Hypothalamus (tissue), 51 donors: ENCODE measurements at places on chromosomes 4 and X.

DNA sequence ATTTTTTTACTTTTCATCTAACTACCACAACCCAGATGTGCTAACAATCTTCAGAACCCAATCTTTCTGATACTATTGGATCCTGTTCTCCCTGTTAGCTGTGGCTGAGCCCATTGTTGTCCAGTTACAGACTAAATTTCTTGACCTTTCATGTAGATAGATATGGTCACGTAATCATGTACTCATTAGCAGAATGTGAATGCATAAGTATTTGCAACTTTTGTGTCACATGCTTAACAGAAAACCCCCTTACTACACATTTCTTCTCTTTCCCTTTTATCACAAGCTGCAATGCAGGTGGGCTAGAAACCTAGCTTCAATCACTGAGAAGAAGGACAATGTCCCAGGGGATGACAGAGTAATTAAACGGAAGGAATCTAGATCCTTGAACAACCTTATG is 13.1 kb upstream of the FAM13A start:
- no peak for DNase-seq

- DNase-seq, result no peak
These were observed 249.2 kb downstream of the TENM3 start for GRCh38 chr4:182492423-182492822.

DNA sequence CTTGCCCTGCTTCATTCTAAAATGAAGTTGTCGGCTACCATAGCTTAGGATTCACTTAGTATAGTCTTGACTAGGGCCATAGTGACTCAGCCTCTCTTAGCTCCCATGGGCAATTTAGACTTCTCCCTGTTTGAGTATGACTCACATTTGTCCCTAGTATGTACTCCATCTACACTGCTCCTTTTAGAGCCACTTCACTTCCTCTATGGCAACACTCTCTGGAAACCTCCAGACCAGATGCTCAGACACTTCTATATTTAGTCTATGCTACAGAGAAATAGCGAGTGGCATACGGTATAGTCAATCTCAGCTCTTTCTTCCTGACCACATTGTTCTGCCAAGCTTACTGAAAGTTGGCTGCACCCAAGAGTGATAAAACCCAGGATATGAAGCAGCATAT is 11.2 kb downstream of the MEPE start:
- no peak for DNase-seq

DNA sequence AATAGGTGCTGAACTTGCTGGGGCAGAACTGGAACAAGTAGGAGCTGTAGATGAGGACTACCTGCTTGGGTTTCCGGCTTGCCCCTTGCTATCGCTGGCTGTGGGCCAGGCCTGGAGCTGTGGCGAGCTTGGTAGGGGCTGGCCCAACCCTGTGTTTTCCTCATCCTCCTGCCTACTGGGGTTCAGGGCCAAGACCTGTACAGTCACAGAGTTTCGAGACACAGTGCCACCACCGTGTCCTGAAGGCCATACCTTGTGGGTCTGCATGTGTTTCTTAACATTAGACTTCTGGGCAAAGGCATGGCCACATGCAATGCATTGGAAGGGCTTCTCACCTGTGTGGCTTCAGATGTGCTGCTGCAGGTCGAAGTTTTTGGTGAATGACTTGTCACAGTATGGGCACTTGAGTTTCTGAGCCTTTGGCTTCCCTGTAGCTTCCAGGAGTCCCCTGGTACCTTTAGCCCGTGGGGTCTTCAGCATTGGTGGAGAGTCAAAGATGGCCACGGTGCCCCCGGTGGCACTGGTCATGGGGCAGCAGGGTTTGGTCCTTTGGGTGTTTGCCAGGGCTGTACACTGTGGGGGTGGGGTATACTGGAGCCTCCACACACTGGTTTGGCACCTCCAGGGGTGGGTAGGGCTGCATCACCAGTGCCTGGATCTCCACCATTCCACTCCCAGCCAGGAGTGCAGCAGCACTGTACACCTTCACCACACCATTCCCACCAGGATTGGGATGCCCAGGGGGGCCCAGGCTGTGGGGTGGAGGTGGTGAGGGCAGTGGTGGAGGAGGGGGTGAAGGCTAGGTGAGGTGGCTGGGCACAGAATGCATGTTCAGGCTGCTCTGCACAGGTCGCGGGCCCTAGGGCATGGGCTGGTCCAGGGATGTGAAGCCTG is 52.1 kb downstream of the CFAP299 start:
- no peak for DNase-seq

GRCh38 chr4:131388277-131388676 is 1760.8 kb upstream of the PCDH10 start:
- no peak for DNase-seq

DNA sequence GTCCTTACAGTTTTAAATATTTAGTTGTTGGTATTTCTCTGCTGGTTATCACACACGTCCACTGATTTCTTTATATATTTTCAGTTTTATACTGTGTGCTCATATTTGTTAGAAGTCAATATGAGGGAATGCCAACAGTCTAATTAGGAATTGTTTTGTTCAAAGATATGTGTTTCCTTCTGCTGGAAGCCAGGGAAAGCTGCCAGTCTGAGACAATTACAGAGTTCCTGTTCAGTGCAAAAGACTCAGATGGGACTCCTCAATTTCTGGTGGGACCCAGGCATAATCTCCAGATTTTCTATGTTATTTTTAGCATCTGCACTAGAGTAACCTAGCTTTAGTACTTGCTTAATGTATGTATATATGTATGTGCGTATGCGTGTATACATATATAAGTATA is 486.0 kb downstream of the GRID2 start:
- no peak for DNase-seq

GRCh38 chrX:154738011-154738738 is 12.7 kb downstream of the GAB3 start:
- DNase-seq, result no peak

- no peak for DNase-seq
These were observed 10.9 kb downstream of the AKAP17A start for GRCh38 chrX:1602299-1602698.

- DNase-seq, result no peak
These were observed 114.6 kb downstream of the RBM47 start for GRCh38 chr4:40515037-40515397.

DNA sequence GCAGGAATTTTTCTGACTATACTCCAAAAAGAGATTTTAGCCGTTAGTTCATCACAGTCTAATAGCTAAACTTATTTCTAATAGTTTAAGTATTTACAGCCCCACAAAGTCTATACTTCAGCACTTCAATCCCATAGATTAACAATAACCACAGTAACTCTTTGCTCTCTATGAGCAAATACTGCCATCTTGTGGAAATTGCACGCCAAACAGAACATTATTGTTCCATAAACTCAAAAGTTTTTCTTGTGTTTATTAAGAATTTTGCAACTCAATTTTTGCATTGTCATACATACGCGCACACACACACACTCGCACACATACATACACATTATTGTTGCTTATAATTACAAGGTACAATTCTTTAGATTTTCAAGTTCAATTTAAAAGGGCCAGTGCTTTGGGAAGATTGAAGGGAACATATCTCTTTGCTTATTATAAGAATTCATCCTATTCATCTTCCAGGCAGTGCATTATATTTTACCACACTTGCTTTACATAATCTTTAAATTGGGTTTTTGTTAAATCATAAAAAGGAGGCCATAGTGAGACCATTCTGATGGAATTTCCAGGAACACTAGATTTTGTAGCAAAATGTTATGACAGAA is 63.8 kb upstream of the ATOH1 start:
- no peak for DNase-seq

DNA sequence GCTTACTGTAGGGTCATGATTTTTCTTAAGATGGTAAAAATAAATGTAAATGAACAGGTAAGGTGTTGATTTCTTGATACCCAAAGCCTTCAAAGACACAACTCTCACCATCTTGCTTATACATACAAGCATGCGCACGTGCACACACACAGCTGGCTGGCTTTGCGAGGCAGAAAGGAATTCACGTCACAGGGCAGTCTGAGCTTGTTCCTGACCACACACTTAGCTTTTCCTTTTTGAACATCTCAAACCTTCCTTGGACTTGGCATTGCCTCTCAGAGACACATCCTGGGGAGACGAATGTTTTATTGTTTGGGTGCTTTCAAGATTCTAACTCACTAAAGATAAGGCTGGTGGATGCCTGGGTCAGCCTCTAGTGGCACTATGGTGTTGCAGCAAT is 175.0 kb downstream of the NHS start:
- DNase-seq, result no peak

DNA sequence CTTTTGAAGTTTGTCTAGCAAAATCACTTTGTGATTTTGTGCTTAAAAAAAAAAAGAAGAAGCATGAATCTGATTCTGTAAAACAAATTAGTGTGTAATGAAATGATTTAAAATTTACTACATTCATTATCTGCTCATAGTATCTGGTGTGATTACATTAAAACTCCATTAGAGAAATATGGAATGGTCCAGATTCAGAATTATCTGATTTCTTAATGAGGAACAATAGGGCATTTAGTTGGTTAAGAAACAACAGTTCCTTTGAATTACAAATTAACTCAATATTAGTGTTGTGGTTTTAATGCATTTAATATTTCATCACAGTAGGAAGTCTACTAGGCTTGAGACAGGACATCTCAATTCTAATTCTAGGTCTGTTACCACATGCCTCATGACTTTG is 57.9 kb upstream of the PDHA1 start:
- DNase-seq, result no peak

DNA sequence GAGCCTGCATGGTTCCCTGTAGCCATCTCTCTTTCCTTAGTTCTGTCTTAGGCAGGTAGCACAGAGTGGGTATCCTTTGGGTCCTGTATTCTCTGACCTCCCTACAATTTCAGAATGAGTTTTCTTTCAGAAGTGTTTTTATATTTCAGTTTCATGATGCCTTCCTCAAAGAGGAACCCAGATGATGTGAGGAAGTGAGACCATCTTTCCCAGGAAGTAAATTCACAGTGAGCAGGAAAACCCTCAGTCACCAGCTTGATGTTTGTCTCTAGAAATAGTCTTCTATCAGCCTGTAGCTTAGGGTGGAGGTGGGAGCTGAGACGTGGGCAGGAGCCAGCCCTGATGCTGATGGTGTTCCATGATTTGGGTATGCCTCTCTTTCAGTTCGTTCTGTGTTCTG is 16.9 kb downstream of the PLAC1 start:
- DNase-seq, result no peak

DNA sequence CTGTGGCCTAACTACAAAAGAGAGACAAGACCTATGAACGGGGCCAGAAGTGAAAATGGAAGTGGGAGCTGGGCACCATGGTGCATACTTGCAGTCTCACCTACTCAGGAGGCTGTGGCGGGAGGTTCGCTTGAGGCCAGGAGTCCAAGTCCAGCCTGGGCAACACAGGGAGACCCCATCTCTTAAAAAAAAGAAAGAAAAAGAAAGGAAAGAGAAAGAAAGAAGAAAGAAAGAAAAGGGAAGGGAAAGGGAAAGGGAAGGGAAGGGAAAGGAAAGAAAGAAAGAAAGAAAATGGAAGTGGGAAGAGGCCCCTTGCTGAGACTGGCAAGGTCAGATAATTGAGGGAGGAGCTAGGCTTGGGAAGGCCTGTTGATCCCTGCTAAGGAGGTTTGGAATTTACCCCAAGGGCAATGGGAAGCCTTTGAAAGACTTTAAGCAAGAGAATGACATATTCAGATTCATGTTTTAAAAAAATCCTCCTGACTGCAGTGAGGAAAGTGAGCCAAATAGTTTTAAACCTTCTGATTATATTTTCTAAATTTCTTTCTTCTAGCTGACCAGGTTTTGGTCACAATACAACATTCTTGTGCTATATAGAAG is 17.7 kb upstream of the HERC5 start:
- no peak for DNase-seq

GRCh38 chr4:160772668-160773067 is 1391.1 kb downstream of the FSTL5 start:
- no peak for DNase-seq

- DNase-seq, result no peak
These were observed 116.1 kb downstream of the REELD1 start for GRCh38 chr4:146330392-146330791.

DNA sequence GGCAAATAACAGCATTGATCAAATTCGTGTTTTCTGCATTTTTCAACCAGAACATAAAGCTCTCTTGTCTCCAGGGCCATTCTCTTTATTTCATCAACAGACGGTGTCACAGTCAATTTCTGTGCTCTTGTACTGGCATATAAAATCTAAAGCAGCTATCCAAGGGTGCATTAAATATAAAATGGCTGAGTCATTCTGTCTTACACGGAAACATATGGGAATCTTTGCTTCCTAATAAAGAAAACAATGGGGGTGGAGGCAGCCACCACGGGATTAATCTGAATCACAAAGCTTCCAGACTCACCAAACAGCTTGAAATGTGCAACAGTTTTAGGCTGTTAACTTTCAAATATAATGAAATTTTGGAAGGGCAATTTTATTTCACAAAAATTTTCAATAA is 132.6 kb downstream of the IL15 start:
- DNase-seq, result no peak

DNA sequence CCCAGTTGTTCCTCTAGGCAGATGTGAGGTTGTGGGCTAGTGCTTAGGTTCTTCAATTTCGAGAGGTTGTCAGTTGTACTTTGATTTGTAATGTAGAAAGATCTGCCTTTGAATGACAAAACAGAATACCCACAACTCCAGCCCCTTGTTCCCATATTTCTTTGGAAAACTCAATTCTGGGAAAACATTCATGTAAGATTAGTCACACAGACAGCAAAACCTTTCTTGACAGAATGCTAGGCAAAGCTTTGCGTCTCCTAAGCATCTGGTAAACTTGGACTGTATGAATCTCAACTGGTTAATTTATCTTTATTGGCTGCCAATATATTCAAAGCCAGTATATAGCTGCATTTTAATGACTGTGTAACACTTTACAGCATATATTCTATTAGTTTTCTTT is 34.9 kb downstream of the NOCT start:
- DNase-seq, result no peak

GRCh38 chr4:127698789-127699200 is 31.4 kb upstream of the SLC25A31 start:
- no peak for DNase-seq

DNA sequence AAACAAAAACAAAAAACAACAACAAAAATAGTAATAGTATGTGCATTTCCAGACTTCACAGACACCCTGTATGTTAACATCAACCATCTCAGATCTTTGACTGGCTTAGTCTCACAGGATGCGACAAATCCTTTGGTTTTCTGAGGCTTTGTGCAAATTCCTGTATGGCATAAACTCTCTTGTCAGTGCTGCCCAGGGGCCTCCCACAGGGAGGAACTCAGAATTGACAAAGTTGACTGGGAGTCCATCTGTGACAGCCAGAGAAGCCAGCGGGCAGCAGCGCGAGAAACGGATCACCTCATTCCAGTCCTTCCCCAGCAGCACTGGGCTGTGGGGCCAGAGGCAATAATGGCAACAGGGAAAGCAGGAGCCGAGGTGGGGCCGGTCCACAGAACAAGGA is 19.1 kb upstream of the DDX3X start:
- DNase-seq, result no peak

GRCh38 chr4:112515198-112516065 is 548 bp downstream of the NEUROG2 start:
- no peak for DNase-seq
